ENCODE measurements at places on chromosomes 7 and 10.

GRCh38 chr10:125102246-125102645 is 58.1 kb downstream of the CTBP2 start:
- no peak for DNase-seq

DNA sequence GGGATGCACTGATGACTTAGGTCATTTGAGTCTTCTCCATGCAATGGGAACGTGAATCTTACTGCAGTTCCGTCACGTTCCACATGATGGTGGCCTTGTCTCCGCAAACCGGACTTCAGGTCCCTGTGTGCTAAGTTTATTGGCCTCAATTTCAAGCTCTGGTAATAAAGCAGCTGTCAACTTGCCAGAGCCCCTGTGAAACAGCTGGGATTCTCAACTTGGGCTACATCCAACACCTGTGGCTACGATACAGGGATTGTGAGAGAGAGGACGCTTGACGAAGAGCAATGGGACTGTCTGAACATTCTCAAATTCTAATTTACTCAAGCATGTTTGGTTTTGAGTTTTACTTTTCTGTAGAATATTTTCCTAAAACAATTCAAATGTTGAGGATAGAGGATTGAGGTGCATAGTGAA is 174.2 kb downstream of the PTN start:
- no peak for DNase-seq

DNA sequence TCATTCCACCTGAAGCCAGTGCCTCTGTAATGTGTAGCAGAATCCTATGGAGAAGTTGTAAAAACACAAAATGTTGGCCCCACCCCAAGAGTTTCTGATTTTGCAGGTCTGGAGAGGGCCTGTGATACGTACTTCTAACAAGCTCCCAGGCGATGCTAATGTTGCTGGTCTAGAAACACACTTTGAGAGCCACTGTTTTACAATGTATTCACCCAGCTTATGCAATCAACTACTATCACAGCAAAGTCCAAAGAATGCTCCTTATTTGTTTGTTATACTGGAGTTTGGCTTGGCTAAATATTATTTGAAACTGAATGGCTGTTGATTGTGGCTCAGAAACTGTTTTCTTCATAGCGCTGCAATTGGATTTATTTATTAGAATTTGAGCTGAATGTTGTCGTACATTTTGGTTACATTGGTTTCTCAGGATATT is 44.3 kb downstream of the DNAJB9 start:
- DNase-seq = no peak

- no peak for DNase-seq
Observed at GRCh38 chr7:28933846-28934320, 24.2 kb downstream of the TRIL start.

DNA sequence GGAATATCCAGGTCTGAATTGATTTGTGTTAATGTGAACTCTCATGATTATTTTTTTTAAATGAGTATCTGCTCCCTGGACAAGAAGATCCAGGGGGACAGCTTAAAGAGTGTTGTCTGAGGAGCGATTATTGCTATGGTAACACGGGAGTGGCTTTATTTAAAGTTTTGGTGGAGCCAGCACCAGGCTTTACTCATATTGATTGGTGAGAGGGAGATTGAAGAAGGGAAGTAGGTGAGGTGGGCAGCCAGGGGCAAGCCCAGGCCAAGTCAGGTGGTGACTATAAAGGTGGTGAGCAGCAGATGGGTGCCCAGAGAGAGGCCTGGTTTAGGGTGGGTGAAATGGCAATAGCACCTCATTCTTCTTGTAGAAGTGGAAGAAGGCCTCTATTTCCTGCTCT is 10.2 kb upstream of the AGR2 start:
- no peak for DNase-seq
